ENCODE measurements at places on chromosomes 5 and 9.

DNA sequence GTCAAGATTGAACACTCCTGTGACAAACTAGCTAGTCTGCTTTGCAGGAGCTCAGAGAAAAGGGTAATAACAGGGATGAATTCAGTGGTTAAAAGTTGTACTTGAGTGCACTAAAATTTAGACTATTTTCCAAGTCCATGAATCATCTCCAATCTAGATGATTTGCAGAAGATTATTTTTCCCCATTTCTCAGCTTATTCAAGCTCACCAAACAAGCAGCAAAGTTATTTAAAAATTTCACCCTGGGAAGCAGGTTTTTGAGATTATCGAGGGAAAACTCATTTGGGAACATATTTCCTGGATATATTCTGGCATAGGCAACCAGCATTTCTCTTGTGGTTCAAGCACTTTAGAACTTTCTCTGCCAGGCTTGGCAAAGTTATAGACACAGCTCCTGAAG, 311.4 kb downstream of the TLE1 start:
- DNase-seq: no peak

GRCh38 chr9:123523001-123523400, 167.0 kb downstream of the CRB2 start:
- no peak for DNase-seq

- DNase-seq: no peak
These were observed 15.7 kb upstream of the IGFBPL1 start for GRCh38 chr9:38439916-38440301.

GRCh38 chr5:12023614-12024241, 119.5 kb upstream of the CTNND2 start:
- DNase-seq: no peak

GRCh38 chr5:6773342-6774035, 60.3 kb downstream of the TENT4A start:
- DNase-seq: no peak

All from stimulated activated CD8-positive, alpha-beta memory T cell treated with anti-CD3 and anti-CD28 coated beads, Interleukin-4, amount 100 ng/mL, for 4 hours (primary cell).